ENCODE measurements at places on chromosomes 13 and 19.

DNA sequence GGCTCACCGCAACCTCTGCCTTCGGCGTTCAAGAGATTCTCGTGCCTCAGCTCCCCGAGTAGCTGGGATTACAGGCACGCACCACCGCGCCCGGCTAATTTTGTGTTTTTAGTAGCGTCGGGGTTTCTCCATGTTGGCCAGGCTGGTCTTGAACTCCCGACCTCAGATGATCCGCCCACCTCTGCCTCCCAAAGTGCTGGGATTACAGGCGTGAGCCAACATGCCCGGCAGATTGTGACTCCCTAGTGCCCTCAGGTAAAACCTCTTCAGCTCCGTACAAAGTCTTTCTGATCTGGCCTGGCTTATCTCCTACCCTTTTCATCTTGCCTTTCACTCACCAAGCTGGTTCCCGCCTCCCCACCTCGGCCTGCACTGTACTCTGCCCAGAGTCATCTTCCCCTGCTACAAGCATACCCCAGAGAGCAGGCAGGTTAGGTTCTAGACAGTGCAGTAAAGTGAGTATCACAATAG, 15.0 kb downstream of the BICRA start:
- DNase-seq = no peak

DNA sequence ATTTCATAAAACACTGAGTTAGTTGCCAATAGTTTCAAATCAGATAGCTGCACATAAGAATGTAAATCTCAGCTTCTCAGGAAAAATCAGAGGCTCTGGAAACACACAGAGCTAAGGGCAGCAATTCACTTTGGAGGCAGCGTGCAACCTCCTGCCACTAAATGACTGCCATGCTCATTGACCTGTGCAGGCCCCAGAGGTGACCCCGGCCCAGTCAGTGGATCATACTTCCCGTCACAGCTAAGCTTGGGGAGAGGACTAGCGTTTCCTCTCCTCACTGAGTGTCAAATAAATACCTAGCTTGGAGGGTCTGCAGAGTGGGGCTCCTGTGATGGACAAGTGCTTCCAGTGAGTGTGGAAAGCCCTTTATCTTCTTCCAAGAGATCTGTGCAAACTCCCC, 67.2 kb downstream of the UQCRFS1 start:
- no peak for DNase-seq

GRCh38 chr19:40465557-40466218, at the start of gene BLVRB:
TSS of gene BLVRB (minus strand) at chr19:40465745. CDS start at chr19:40465688, 57 bp downstream.
- peak; percentile 96 for DNase-seq

- no peak for DNase-seq
These were observed 467.3 kb downstream of the DACH1 start for GRCh38 chr13:71399631-71400215.

DNA sequence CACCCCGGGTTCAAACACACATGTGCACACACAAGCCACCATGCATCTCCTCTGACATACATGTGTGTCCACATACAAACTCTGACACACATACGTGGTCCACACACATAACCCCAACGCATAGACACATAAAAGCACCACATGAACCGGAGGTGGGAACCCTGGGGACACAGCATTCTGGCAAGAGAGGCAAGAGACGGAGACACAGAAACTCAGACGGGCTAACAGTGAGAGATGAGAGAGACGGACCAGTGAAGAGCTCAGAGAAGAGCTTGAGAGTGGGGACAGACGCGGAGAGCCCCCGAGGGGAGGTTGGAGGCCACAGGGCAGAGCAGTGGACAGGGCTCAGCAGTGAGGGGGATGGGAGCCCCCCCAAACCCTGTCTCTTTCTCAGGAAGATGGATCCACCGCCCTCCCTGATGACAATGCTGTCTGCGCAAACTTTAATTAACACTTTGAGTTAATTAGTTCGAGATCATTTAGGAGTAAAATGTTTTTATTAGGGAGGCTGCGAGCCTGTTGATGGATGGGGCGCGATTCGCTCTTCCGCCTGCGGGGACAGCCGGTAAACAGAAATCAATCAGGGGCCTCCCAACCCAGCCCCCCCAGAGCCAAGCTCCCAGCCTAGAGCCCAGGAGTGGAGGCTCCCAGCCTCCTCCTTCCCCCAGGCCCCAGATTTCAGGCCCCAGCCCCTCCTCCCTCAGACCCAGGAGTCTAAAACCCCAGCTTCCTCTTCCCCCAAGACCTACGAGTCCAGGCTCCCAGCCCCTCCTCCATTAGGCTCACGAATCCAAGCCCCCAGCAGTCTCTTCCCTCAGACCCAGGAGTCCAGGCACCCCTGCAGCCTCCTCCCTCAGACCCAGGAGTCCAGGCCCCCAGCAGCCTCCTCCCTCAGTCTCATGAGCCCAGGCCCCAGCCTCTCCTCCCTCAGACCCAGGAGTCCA, 9.5 kb upstream of the ERFL start:
- DNase-seq = no peak

Measured in HS-5 (cell line).